ENCODE measurements at places on chromosomes 16 and 17.
A peak's percentile ranks its signal among the peaks of the same experiment; 100 is the strongest.

DNA sequence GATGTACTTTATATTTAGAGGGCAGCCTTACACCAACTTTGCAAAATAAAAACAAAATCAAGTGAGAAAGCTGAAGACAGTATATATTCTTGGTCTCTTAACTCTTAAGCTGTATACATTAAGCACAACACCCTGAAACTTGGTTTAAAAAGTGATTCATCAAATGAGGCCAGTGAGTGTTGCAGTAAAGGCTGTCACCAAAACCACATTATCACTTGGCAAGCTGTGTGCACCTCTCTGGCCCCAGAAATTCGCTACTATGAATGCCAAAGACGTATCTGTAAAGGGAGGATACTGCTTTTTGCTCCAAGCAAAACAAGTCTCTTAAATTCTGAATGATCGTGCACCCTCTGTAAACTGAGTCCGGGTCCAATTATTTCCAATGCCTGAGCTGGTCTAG lies 163.9 kb downstream of the ZFHX3 start:
- DNase-seq: no peak

DNA sequence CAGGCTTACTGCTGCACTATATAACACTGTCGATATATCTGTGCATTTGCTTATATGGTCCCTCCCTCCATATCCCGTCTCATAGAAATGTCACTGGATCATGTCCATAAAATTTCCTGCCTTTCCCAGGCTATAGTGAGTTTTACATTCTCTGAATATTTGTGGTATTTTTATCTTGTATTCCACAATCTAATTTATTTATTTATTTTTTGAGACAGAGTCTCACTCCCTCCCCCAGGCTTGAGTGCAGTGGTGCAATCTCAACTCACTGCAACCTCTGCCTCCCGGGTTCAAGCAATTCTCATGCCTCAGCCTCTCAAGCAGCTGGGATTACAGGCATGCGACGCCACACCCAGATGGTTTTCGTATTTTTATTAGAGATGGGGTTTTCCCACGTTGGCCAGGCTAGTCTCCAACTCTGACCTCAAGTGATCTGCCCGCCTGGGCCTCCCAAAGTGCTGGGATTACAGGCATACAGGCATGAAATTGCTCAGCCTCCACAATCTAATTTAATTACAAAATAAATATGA lies 12.9 kb downstream of the TRIM37 start:
- no peak for DNase-seq

GRCh38 chr16:12126091-12126806 lies 149.7 kb downstream of the SNX29 start:
- DNase-seq: no peak

DNA sequence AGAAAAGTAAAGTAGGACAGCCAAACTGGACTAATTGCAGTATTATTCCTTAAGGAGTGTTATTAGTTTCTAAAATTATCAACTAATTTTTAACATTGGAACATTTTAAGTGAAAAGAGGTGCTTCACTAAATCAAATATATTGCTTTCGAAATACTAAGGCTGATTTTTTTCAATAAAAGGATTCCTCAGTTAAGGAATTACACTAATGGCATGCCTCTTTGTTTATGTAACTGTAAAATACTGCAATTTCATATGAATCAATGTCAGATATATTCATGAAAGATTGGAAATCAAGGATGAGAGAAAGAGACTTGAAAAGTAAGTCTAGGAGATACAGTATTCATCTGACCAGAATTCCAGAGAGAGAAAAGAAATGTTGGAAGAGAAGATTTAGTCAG lies 129.8 kb downstream of the TANC2 start:
- no peak for DNase-seq

- DNase-seq: no peak
Measured at GRCh38 chr16:82045465-82045864, 10.4 kb downstream of the HSD17B2 start.

DNA sequence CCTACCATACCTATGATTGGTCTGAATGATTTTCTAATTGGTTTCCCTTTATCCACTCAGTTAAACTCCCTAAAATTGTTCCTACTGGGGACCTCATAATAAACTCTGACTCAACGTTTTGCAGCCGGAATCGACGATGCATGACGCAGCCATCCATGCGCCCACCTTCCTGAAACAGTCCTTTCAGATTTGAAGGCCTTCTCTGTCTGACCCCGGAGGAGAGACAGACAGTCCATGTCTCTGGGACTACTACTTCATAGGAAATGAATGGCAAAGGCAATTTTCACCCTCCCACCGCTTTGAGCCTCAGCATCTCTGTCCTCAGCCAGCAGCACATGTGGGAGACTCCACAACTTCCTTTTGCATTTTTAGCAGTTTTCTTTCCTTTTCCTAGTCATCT lies 13.5 kb downstream of the VAT1L start:
- no peak for DNase-seq

DNA sequence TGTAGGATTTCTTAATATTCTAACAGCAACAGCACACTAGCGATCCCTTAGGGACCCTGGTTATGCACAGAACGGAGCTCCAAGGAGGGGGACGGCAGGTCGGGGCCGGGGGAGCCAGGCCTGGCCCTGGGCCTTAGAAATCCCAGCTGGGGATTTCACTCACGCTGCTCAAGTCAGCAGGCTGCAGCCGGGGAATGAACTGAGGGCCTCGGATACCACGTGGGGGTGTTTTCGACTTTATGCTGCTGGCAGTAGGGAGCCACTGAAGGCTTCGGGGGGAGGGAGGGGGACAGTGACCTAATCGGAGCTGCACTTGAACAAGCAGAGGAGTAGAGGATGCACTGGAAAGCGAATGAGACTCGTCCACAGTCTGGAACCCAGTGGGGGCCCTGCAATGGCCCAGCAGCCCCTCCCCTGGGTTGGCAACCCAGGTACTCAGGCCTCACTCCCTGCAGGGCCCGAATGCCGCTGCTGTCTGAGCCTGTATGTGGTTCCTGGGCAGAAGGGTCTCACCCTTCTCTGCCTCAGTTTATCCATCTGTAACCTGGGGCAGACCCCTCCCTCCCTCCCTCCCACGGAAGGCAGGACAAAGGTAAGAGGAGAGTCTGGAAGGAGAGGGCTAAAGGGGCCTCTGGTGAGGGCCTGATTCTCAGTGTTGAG lies 53.7 kb downstream of the RPH3AL start:
- DNase-seq: no peak

GRCh38 chr17:56833057-56833808 lies 487 bp downstream of the C17orf67 start:
- peak; percentile 65 for DNase-seq

DNA sequence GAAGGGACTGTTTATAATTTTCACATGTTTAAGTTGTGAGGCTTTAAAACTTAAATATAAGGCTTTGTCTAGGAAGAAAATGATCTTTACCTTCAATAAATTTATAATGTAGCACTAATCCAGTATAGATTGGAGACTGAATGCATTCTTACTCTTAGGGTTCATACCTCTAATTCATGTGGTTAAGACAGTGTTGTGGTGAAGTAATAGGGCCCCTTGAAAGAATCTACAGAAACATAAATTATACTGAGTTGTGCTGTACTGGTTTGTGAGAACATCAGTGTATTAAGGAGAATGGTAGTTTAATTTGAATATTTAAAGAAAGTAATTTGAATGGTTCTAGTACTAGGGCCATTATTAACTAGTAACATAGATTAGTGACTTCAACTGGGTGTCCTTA lies 13.7 kb downstream of the HAPSTR1 start:
- DNase-seq: no peak

DNA sequence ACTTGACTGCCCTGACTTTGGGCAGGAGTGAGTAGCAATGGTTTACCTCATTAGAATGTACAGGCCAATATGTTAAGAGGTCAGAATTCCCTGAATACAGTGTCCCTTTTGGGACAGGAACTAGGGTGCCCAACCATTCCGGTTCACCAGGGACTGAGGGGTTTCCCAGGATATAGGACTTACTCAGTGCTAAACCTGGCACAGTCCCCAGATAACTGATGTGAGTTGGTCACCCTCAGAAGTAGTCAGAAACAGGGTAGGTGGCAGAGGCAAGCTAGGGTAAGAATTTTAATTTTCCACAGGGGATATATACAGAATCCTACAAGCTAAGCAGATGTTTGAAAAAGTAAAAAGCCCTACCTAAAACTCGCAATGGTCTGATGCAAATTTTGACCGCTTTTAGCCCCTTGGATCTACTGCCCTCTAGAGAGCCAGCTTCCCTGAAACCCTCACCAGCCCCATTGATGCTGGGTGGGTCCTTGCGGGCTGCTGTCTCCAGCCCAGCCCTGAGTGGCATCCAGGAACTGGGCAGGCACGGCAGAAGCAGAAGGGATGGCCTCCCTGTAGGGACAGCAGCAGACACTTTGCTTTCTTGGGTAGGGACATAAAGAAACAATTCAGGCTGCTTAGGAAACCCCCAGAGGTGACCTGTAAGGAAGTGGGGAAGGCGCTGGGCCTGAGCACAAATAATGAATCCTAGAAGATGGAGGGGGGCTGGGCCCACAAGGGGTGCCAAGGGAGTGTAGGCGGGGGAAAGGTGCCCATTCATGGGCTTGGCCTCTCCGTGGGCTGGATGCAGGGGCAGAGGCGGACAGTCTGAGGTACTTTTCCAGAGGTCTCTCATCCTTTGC lies 434.8 kb downstream of the SLC39A11 start:
- no peak for DNase-seq

GRCh38 chr16:10776280-10776679 lies 32.6 kb downstream of the NUBP1 start:
- DNase-seq: no peak

- DNase-seq: no peak
Measured at GRCh38 chr17:35998756-35999155, 2.6 kb downstream of the CCL15 start.

GRCh38 chr16:88927010-88927409 lies 50.0 kb downstream of the CBFA2T3 start:
- no peak for DNase-seq

GRCh38 chr17:7497228-7497627 lies 13.1 kb downstream of the POLR2A start:
- DNase-seq: no peak

DNA sequence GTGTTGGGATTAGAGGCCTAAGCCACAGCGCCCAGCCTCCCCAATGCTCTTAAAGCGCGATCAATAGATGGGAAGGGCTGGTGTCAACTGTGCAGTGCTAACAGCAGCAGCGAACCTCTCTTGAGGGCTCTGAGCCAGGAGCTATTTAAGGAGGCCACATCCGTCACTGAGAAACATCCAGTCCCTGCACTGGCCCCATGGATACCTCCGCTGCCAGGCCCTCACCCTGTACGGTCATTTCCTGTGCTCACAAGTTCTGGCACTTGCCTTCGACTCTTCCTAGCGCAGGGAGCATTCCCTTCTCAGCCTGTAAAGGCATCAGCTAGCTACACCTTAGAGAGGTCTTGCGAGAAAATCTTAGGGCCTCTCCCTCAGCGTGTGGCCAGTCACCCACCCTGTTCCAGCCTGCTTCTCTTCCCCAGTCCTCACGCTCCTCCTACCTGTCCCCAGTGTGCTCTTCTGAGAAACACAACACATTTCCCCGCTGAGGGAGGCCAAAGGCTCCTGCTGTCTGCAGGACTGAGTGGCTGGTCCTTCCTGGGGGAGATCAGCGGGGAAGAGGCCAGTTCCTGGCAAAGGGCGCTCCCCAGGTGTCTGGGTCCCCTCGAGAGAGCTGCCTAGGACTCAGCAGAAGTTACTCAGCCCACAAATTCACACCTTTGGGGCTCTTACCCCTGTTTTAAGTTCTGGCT lies 28.6 kb downstream of the GTF3C1 start:
- no peak for DNase-seq

- DNase-seq: no peak
Measured at GRCh38 chr17:42878123-42878880, 22.3 kb upstream of the G6PC1 start.

DNA sequence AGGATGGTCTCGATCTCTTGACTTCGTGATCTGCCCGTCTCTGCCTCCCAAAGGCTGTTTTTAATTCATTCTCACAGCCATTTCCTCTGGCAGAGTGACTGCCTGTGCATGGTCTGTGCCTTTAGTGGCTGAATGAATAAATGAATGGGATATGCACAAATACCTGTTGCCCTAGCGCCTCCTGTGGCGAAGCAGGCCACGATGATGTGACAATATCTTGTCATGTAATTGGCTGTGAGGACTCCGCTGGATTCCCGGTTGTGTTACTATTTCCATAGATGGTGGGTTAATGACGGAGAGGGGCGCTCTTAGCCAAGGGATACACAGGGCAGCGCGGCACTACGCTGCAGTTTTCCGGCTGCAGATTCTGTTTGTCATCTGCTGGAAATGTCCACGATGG lies 26.8 kb upstream of the ENDOV start:
- no peak for DNase-seq

DNA sequence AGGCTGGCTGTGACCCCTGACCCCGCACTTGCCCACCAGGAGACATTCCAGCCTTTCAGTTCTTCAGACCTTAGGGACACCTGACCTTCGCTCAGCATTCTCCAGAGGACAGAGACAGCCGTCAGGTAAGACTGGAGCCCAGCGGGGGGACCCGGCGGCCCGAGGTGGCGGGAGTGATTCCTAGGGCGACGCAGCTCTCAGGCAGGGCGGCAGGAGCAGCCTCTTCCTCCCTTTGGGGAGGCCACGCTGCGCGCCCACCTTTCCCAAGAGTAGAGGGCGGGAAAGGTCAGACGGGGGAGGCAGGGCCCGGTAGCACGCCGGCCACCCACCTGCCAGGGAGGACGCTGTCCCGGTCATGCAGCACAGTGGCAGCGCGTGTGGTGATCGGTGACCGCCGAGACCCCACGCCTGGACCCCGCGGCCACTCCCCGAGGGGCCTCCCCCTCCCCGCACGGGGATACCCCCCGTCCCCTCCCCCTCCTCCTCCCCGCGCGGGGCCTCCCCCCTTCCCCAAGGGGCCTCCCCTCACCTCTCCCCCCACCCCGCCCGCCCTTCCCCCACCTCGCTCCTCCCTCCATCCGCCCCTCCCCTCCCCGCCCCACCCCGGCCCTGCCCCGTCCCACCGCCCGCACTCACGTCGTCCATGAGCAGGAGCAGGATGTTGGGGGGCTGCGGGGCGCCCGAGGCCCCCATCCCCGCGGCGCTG lies 472 bp downstream of the GALNS start:
- no peak for DNase-seq

DNA sequence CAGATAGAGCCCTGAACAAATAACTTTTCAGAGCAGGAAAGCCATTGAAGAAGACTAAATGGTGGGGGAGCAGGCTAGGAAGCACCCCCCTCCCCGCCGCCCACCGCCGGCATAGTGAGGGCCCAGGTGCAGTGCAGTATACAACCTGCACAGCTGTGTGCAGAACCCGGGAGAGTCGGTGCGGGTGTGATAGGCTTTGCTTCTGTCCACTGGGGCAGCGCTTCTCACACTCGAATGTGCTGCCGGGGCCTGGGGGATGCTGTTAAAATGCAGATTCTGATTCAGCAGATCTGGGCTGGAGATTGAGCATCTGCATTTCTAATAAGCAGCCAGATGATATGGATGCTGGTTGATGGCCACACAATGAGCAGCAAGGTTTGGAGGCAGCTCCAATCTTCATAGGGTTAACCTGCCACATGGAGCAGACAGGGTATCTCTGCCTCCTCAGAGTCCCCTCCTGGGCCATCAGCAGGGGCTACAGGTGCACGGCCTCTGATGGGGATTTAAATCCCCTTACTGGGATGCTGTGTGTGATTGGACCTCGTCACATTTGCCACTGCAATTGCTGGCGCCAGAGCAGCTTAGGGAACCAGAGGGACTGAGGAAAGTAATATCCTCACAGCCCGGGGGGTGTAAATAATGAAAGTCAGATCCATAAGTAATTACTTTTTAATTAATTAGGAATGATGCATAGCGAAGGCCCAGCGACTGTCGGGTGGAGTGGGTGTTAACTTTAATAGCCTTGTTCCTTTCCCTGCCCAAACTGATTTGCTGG lies 172.0 kb upstream of the RPL38 start:
- no peak for DNase-seq

- DNase-seq: no peak
Measured at GRCh38 chr17:45940826-45941225, 46.5 kb downstream of the MAPT start.

- no peak for DNase-seq
Measured at GRCh38 chr17:12851901-12852435, 62.7 kb downstream of the ARHGAP44 start.

Measured in CD4-positive, alpha-beta T cell treated with Interleukin-6 at 100 ng/mL for 8 hours (primary cell).